Hypothalamus (tissue), 51 donors: ENCODE measurements at places on chromosomes 2 and 18.

GRCh38 chr2:165558832-165559231, 89.3 kb downstream of the CSRNP3 start:
- no peak for DNase-seq

GRCh38 chr2:186862869-186863709, 14.1 kb upstream of the ZSWIM2 start:
- no peak for DNase-seq

DNA sequence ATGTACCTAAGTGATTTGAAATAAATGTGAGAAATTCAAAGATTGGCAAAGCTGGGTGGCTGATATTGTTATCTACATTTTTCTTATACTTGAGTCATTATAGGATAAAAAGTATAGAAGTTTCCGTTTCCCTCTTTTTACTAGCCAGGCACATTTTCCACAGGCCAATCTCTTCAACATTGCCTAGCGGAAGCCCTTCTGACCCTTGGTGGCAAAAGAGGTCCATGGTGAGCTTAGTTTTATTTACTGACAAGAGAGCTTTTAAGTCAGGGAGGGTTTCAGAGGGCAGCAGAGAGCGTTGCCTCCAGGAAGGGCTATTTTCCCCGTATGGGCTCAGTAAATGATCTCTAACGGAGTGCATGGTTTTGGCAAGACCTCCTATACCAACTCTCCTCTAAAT, 15.1 kb upstream of the RHOB start:
- no peak for DNase-seq

GRCh38 chr18:69900941-69901340, 46.7 kb downstream of the CD226 start:
- no peak for DNase-seq

DNA sequence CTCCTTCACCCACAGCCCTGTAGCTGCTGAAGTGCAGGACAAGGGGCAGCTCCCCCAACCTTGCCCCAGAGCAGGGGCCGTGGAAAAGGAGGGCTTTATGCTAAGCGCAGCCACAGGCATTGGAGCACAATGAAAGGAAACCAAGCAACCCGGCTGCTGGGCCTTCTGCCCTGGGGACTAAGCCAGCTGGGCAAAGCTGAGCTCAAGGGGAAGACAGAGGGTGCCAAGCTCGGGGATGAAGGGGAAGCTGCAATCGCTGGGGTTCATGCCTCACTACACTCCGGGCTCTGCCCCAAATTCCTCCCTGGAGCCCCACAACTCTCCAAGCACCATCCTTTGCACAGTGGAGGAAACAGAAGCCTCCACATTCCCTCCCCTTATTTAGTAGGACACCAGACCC, 12.4 kb downstream of the SFXN5 start:
- DNase-seq: no peak

DNA sequence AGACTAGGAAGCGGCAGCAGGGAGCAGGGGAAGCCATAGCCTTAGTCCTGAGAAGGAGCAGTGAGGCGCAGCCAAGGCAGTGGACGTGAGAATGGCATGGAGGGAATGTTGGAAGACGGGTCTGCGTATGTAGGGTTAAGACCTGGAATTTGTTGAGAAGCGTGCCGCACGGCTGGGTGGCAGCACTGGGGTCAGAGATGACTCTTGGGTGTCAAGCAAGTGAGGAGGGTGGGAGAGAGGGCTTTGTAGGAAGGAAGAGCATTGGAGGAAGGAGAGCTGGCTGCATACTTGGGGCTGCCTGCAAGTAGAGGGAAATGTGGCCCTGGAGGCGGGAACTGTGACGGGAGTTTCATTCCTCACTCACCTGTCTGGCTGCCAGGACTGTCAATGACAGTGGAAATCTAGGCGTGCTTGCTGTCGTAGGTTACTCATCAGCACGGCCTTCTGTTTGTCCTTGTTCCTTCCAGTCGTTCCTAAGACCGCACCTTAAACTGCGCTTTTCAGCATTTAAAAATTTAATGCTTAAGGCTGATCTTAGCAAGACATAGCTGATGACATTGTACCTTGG, 108.0 kb downstream of the ITGB1BP1 start:
- DNase-seq: no peak

GRCh38 chr2:199495147-199495546, 37.4 kb upstream of the SATB2 start:
- DNase-seq: no peak

DNA sequence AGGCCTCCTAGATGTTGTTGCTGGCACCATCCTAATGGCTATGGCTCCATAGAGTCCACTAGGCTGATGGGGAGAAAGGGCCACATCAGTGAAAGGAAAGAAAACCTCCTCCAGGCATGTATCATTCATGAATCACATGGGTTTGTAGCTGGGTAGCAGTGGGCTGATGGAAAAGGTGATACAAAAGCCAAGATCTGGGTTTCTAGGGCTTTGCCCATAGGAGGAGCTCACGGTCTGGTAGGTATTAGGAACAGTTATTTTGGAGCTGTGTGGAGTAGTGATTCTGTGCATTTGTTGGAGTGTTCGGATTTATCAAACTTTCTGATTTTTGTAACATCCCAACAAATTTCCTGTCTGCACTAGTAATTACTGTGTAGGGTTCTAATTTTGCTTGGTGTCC, 259.2 kb downstream of the SLC4A3 start:
- no peak for DNase-seq

DNA sequence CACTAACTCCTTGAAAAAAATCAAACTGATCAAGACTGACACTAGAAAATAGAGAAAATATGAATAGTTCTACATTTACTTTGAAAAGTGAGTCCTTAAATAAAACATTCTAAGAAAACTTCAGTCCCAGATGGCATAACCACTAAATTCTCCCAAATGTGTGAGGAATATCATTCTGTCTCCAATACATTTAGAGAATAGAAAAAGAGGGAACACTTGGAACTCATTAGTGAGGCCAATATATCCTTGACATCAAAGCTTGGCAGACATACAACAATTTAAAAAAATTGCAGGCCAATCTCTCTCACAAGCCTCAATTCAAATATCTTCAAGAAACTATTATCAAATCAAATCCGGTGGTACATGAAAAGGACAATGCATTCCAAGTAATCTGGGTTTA, 79.3 kb upstream of the TMEM247 start:
- no peak for DNase-seq

DNA sequence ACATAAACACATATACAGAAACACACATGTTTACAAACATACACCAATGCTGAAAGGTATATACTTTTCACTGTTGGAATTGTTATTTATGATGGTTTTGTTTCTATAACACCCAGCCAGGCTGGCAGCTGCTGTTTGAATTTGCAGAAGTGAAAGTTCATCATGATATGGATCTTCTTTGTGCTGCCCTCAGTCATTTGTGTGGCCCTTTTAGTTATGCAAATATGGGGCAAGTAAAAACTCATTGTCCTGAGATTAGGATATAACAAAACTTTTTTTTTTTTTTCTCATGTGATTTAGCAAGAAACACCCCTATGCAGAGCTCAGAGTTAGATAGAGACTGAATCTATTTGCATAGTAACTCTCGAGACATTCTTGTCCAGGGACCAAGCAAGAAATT, 714.1 kb downstream of the KCNJ3 start:
- DNase-seq: no peak

GRCh38 chr2:147051248-147051647, 793.6 kb upstream of the ACVR2A start:
- no peak for DNase-seq

DNA sequence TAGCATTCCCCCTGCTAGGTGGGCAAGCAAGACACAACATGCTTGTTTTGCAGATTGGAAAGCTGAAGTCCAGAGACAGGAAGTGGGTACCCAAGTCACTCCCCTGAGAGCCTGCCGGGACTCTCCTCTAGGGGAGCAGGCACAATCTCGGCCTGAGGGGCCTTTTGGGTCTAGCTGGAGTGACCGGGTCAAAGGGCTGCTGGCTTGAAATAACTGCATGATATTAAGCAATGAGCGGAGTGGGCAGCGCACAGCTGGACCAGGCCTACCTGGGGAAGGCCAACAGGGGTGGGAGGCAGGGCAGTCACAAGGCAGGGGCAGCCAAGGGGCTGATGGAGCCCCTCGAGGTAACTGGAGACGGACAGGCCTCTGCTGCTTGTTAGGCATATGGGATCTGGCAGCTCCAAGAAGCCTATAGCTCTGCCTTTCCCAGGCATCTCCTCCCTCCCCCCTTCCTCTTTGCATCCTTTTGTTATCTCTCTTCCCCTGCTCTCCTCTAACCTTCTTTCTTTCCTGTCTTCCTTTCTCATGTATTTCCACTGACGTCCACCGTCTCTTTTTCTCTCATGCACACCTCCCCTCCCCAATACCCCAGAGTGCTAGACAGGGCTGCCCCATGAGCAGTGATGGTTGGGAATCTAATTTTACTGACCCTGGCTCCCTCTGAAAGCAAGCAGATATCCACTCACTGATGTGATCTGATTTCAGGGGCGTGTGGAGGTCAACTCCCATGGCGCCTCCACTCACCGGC, 237.5 kb downstream of the LOXHD1 start:
- no peak for DNase-seq

DNA sequence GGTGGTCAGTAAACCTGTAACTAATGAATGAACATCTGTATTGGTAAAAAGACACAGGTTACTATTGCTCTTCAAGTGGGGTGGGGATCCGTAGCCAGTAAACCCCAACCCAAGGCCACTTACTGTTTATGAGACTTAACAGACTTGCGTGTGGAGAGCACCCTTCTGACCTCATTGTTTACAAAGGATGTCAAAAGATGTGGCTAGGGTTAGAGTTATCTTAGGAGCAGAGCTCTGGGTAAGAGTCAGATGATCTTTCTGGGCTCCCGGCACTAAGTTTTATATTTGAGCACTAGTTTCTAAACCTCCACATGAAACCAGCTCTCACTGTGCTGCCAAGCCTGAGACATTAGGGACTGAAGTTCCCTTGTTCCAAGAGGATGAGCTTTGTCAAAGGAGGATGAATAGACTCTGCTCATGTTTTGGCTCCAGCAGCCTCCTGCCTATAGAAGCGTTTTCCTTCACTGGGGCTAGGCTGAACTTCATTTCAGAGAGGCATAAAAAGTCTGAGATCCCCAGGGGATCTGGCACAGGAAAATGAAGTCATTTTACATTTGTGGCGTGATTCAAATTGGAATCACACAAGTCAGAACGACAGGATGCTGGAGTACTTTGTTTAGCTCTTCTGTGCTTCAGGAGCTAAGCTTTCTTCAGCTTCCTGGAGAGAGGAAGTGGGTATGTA, 403.1 kb upstream of the TRIB2 start:
- DNase-seq: no peak

DNA sequence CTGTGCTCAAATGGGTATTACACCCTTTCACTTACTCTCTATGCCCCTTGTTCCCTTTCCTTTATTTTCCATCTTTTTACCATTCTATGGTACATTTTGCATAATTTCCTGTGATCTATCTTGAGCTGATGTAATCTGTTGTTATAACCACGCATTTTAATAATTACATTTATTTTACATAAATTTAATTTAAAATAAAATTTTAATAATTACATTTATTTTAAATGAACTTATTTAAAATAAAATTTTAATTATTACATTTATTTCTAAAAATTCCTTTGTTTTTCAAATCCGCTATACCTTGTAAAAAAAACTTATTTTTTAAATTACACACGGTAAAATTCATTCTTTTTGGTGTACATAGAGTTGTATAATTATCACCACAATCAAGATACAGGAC, 93.9 kb downstream of the CRACDL start:
- no peak for DNase-seq

DNA sequence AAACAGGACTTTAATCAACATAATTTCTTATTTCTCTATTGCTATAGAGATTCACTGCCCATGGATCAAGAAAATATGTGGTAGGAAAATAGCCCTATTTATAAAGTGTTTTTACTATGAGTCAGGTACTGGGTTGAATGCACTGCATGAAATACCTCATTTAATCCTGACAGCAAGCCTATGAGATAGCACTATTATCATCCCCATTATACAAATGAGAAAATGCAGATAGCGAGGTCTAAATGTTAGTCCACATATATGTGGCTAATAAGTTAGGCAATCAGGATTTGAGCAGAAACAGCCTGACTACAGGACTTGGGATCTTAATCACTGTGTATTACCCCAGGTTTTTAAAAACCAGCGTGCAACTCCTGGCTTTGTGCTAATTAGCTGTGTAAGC, 8.5 kb upstream of the LYPD1 start:
- DNase-seq: no peak

DNA sequence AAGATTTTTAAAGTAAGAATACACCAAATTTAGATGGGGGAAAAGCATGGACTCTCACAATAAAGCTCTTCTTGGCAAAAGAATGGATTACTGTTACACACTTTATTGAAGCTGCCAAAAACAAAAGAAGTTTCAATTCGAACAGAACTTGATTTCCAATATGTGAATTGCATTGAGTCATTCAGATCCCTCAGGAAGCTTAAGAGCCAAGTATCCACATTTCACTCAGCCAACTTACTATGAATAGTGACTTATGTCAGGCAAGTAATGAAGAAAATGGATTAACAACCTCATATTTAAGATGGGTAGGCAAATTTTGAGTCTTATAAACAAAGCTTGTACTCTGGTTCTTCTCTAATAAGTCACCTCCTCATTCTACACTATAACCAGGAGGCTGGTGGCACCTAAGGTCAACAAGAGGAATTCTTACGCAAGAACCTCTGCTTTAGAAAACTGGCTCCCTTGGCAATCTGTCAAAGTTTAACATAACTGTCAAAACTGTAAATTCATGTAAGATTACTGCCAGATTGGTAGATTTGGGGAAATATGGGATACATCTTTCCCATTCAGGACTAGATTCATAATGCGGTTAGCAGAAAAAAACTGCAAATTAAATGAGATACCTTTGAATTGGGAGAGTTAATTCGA, 6.0 kb downstream of the HADHA start:
- no peak for DNase-seq

DNA sequence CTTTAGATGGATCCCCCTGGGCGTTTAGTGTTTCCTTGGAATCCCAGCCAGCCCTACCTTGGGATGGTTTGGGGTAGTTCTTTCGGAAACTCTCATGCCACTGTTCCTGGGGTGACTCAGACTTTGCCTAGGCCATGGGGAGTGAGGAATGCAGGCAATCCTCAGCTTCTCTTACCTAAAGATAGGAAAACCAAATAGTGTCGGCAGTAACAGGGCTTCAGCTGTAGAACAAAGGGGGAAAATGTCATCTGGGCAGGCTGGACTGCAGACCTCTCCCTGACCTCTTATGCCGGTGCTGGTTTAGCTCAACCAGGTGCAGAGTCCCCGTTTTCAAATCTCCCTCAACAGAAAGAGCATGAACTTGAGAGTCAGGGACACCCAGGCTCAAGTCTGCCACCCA, 252.1 kb downstream of the TSN start:
- no peak for DNase-seq

DNA sequence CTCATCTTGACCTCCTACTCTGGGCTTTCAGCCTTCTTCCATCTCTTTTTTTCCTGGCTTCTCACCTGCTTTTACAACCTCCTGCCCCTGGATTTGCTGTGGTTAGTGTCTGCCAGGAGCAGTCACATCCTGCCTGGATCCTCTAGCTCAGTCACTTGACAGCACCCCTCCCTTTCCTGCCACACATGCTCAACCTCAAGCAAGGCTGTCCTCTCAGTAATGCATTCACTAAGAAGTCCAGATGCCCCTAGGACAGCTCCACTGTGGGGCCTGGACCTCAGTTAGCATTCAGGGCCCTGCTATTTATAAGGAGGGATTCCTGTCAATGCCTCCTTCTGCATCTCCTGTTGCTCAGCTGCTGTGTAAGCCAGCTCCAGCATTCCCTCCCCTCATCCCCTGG, 275.5 kb downstream of the SMAD2 start:
- no peak for DNase-seq
